ENCODE measurements at places on chromosomes 12 and 14. TPM values are rescaled to one million over a fixed set of nuclear protein-coding genes. Genes with fewer than 3 reads are reported as not detected.

DNA sequence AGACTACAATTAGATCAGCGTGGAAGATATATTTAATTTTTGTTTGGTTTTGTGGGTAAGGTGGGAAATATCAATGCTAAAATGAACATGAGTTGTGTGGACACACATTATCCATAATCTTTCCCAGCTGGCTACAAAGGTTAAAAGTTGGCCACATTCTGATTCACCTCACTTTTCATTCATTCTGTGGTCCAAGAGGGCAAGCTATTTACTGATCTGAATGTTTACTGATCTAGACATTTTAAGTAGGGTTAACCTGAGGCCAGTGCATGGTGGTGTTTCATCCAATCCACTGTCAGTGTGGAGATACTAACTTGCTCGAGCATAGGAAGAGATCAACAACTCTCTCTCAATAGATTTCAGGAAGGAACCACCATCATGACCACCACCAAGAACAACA lies 71.6 kb downstream of the DCAF5 start:
- no peak for DNase-seq

Gene CELA1
- not detected for polyA plus RNA-seq

Gene RD3L
- polyA plus RNA-seq: not detected

DNA sequence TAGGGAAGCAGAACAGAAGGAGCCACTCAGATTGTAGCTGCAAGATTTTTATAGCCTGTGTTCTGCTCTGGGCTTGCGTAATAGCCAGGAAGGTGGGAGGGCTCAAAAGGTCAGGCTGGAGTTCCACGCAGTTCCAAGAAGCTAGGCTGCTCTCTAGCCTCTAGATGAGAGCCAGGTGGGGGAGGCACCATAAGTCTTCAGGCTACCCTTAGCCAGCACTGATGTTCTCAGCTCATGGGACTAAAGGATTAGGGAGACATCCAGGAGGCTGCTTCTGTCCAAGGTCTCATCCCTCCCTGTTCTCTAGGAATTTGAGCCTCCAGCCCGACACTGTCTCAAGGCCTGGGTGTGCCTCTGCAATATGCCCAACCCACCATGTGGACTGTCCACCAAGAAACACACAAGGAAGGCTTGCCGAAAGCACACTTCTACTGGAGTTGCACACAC lies 1.7 kb downstream of the LMBR1L start:
- no peak for DNase-seq

DNA sequence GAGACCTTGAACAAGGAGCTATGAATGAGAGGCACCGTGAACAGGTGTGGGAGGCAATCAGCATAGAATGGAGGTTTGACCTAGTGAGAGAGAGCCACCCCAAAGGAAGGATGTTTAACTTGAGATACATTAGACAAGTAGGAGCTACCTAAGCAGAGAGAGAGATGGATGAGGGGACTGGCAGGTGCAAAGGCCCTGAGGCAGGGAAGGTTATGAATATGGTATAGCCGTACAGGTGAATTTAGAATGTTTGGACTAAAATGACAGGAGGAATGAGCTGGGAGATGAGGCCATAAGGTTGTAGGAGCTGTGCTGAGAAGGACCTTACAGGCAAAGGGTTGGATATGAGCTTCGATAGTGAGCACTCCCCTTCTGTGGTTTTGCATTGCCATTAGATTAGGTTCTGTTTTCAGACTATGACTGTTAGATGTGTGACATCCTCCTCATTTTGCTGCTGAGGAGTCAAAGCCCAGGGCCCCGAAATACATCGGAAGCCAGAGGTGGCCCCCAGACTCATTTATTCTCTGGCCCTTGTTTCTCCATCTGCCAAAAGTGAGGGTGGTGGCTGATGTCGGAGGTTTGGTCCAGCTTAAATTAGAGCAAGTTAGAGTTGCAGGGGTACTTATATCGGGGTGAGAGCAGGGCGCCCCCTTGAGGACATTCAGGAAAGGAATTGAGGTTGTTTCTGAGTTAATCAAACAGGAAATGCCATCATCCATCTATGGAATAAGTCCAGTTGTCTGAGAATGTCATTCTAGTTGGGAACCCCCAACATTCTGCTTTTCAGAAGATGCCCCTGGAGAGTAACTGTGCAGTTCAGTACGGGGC lies 29.4 kb downstream of the SLC24A4 start:
- peak; percentile 61 for DNase-seq

All from A549 (cell line).